ENCODE measurements at places on chromosomes 2 and 18.

GRCh38 chr2:8148260-8149006 is 533.4 kb upstream of the ID2 start:
- peak; percentile 87 for DNase-seq

- no peak for DNase-seq
Observed at GRCh38 chr2:136065907-136066306, 52.0 kb downstream of the CXCR4 start.

DNA sequence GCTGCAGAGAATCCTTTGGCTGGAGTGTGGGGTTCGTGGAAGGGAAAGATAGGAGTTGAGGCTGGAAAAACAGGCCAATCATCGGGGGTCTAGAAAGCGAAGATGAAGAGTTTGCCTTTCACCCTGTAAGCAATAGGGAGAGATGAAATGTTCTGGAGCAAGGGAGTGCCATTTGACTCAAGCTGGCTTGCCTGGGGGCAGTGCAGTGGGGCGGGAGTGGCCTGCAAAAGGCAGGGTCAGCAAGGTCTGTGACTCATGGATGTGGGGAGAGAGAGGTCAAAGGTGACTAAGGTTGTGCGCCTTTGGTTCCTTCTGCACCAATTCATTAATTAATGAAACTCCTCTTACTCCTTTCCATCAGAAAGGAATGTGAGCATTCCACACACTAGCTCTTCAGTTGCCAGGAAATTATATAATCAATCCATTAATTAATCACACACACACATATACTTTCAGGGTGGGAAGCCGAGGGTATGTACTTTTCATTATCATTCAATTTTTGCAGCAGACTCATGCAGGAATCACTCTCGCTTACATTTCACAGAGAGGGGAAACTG is 227.6 kb downstream of the MYCN start:
- peak; percentile 67 for DNase-seq

GRCh38 chr2:99200076-99200800 is 19.3 kb downstream of the MRPL30 start:
- no peak for DNase-seq

GRCh38 chr2:27152796-27153464 is 4.1 kb downstream of the TCF23 start:
- no peak for DNase-seq

- DNase-seq: no peak
Observed at GRCh38 chr2:189258616-189259365, 79.2 kb upstream of the COL5A2 start.

GRCh38 chr2:88736437-88736836 is 45.0 kb downstream of the RPIA start:
- no peak for DNase-seq

- peak; percentile 64 for DNase-seq
Observed at GRCh38 chr2:191180713-191181112, 29.9 kb upstream of the STAT4 start.

DNA sequence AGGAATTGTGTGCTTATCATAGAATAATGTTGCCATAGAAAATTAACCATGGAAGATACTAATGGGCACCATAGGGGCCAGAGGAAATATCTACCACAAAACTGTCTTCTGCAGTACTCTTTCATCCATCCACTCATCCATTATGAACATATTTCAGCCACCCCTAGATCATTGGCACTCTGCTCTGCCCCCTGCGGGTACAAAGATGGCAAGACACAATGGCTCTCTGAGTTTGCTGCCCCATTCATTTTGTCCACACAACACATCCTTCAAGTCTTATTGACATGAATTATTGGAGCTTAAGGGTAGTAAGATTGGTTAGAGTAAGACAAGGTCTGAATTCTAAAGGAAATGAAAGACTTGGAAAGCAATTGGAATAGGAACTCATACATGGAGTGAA is 1224.7 kb upstream of the CELF4 start:
- no peak for DNase-seq

DNA sequence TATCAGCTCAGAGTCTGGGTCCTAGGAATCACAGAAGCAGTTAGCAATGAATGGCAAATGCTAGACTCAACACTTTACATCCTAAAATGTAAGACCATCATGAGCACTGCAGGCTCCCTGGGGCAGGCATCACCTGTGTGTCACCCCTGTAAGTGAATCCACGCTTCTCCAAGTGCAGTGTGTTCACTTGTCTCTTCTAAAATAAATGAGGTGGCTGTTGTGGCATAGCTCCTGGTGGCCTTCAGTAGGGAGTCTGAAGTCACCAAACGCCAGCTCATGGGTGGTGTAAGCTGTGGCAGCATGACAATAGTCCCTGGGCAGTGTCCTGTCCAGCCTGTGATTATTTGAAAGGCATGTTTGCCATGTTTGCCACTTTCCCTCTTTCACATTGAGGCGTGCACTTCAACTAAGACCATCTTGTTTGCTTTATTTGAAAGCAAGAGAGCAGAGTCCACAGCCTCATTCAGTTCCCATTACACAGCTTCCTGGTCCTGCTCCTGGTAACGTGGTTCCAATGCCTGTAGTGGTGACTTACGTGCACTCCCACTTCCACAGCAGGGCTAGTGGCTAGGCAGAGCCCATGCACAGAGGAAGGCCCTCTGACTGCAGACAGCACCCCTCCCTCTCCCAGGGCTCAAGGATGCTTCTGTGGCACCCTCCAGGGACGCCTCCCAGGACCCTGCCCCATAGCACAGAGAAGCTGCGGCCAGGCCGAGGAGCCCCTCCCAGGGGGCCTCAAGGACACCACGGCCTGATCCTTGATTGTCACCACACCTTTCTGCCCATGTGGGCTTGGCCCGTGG is 24.3 kb downstream of the COA5 start:
- DNase-seq: no peak

DNA sequence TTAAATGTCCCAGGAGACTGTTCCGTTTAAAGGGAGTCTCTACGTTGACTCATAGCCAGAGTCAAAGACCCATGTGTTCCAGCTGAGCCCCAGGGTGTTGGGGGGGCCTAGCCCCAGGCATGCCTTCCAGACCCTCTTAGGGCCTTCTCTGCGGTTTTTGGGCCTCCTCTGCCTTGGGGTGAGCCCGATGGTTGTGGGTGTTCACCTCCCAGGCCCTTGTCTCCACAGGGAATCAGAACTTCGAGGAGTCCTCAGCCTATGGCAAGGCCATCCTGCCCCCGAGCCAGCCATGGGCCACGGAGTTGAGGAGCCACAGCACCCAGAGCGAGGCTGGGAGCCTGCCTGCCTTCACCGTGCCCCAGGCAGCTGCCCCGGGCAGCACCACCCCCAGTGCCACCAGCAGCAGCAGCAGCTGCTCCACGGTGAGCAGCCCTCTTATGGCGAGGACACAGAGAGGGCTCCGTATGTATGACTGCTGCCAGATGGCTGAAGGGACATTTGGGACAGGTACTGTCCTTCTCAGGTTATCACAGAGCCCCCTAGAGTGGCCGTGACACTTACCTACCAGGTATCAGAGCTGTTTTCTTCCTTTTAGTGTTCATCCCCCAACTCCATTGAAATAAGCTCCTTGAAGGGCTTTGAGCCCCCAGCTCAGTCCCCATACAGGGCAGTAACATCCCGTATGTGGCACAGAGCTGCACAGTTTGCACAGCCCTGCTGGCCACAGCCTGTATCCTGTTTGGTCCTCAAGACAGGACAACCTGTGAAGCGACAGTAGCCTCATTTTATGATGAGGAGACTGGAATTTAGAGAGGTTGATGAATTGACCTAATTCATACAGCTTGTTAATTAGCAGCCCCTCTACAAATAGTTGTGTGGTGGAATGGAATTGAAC is 80.7 kb downstream of the EPAS1 start:
- no peak for DNase-seq

GRCh38 chr2:180061546-180061945 is 54.4 kb upstream of the CWC22 start:
- no peak for DNase-seq

GRCh38 chr2:197514754-197515153 is 1.1 kb upstream of the MOB4 start:
- DNase-seq: no peak

DNA sequence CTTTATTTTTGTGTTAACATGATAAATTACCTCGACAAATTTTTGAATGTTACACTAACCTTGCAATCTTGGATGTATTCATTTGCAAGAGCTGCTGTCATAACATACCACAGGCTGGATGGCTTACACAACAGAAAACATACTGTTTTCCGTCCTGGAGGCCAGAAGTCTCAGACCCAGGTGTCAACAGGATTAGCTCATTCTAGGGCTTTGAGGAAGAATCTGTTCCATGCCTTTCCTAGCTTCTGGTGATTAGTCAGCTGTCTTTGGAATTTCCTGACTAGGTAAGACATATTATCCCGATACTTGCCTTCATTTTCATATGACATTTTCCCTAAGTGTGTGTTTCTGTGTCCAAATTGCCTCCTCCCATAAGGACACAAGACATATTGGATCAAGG is 188.6 kb upstream of the CDH19 start:
- DNase-seq: no peak

DNA sequence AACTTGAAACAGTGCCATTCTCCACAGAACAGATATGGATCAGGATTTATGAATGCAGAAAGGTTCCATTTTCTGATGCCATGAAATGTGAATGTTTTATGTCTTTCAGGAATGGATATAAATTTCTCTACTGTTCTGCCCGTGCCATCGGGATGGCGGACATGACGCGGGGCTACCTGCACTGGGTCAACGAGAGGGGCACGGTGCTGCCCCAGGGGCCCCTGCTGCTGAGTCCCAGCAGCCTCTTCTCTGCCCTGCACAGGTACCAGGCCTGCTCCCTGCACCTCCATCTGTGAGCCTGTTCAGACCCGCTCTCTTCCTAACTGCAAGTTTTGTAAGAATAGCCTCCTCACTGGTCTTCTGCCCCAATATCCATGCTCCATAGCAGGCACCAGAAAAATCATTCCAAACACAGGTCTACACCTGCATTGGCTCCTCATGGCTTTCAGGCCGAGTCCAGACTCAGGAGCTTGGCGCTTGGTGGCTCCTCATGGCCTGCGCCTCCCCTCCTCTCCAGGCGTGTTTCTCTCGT is 68.6 kb downstream of the LPIN1 start:
- no peak for DNase-seq

DNA sequence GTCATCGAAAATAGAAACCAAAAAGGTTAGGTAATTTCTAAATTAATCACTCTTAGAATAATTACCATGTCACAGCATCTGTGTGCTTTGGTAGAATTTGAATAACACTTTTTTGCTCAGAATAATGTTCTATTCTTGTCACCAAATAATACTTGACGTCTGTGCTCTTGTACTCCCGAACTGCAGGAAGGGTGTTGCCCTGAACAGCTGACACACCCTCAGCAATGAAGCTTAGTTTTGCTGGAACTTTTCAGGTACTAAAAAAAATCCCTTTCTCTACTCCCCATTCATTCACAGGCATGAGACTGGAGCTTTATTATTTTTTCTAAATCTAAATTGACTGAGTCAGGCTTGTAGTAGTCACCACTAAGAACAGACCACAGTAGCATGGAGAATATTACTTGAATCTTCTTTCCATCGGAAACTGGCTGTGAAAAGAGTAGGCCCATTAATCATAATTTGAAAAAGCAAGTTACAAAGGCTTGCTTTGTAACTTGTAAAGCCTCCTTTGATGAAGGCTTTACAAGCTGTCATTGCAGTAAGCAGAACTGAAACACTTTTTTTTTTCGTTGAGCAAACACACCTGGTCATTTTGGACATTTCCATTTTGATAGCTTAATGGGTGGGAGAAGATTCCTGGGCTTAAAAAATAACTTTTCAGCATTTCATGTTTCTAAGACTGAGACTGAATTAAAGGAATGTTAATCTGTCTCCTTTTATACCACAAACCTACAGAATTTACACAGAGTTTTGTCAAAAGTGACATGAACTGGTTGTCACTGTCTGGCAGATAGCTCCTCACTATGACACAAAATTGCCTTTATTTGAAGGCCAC is 70.3 kb upstream of the PELI1 start:
- no peak for DNase-seq

All from trophoblast cell (in vitro differentiated cells and primary cell).